ENCODE measurements at places on chromosomes 11 and 22. TPM values are rescaled to one million over a fixed set of nuclear protein-coding genes. Genes with fewer than 3 reads are reported as not detected.

The RASGRP2 gene
- 0.50 TPM for total RNA-seq

The SCT gene
- total RNA-seq: not detected

The CTSW gene
- total RNA-seq: not detected

The RAC2 gene
- 6.3 TPM for total RNA-seq

The GRAP2 gene
- total RNA-seq: not detected
